Fibroblast of skin of right quadriceps (primary cell): ENCODE measurements at places on chromosomes 3 and 15.

GRCh38 chr15:83018436-83018835, 7.0 kb upstream of the C15orf40 start:
- no peak for DNase-seq

- DNase-seq, result peak; percentile 28
Measured at GRCh38 chr15:67824976-67825880, at the start of gene SKOR1. Gene SKOR1 (plus strand): TSS chr15:67825509. CDS start chr15:67825603, 94 bp downstream.

DNA sequence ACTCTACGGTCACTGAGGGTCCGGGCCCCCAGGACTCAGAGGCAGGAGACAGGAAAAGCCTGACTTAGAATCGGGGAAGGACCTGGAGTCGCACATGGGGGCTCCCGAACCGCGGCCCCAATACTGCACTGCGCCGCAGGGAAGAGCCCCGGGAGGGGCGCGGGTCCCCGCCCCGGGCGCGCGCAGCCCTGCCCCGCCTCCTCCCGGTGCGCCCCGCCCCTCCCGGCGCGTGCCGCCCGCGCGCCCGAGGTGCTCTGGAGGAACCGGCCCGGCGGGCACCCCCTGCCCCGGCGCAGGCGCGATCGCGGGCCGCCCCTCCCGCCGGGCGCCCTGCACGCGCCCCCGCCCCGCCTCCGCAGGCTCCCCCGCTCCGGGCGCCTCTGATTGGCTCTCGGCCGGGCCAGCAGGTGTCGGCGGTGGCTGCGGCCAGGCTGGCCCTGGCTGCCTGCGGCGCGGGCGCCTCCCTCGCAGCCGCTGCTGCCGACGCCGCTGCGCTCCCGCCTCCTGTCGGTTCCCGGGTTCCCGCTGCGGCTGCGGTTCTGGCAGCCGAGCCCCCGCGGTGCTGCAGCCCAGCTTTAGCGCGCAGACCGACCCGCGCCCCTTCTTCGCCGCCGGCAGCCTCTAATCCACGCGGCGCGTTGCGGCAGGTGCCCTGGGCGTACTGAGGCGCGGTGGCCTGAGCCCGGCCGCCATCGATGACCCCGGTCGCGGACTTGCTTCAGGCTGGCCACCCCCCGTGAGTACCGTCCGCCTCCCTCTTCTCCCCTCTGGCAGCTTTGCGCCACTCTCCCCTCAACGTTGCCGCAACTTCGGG, at the start of gene MYRIP:
MYRIP (plus strand) TSS at position 429 of the 814 bp plus-strand sequence. CDS start 91,208 bp downstream, outside the sequence.
- DNase-seq, result peak; percentile 3

DNA sequence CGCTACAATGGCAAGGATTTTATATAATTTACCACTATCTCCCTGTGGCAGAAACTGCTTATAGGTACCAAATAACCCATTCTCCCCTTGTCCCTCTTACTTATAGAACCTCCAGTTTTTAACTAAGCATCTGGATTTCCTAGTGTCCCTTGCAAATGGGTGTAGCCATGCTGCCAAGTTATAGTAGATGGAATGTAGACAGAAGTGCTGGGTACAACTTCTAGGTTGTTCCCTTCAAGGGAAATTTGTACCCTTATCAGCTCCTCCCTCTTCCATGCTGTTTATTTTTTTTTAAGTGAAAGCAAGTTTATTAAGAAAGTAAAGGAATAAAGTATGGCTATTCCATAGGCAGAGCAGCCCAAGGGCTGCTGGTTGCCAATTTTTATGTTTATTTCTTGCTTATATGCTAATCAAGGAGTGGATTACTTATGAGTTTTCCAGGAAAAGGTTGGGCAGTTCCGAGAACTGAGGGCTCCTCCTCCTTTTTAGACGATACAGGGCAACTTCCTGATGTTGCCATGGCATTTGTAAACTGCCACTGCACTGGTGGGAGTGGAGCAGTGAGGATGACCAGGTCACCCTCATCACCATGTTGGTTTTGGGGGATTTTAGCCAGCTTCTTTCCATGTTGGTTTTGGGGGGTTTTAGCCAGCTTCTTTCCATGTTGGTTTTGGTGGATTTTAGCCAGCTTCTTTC, 40.1 kb upstream of the TM4SF19 start:
- DNase-seq, result no peak

- DNase-seq, result peak; percentile 40
Measured at GRCh38 chr3:37625690-37626360, 235.9 kb upstream of the CTDSPL start.

GRCh38 chr15:62901909-62902546, 140.5 kb upstream of the TPM1 start:
- DNase-seq, result no peak

- DNase-seq, result no peak
Measured at GRCh38 chr3:52221141-52221562, 4.3 kb downstream of the TLR9 start.

DNA sequence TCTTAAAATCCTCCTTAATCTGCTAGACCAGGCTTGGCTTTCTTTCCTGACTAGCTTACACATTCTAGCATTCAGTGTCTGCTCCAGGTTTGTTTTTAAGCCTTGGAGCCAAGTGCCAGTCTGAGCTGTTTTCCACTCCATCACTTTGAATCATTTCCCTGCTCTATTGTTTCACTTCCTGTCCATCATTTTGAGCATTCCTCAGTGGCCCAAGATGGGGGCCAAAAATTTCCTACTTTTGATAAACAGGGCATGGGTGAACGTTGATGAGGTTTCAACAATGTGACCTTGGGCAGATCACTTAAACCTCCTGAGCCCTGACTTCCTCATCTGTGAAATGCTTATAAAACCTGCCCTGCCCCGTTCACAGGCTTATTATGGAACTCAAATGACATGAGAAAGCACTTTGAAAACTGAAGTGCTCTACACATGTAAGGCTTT, 4.4 kb downstream of the CYP19A1 start:
- no peak for DNase-seq

- no peak for DNase-seq
Measured at GRCh38 chr3:108744762-108745161, 12.4 kb downstream of the RETNLB start.

DNA sequence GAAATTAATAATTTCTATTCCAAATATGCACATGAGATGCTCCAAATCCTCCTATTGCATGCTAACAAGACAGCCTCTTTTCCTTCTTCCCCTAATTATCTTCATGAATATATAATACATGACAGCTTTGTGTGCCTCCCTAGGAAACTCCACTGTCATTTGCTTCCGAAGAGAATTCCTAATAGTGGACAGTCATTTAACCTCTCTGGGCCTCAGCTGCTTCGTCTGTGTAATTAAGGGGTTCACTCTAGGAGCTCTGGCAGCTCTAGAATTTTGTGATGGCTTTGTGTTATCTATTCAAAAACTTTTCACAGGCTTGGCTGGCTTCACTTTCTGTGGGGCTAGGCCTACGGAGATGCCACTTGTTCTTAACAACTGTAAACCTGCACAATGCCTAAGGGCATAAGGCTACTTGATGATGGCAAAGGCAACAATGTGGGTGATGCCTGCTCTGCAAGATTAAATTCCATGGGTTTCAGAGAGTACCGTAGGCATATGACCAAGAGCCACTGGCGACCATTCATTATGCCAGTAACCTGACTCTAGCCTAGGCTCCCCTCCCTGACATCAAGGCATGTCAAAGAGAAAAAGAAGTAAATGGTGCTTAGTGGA, 333.8 kb upstream of the UMPS start:
- no peak for DNase-seq

GRCh38 chr3:16143861-16144447, 30.5 kb upstream of the GALNT15 start:
- DNase-seq, result no peak

DNA sequence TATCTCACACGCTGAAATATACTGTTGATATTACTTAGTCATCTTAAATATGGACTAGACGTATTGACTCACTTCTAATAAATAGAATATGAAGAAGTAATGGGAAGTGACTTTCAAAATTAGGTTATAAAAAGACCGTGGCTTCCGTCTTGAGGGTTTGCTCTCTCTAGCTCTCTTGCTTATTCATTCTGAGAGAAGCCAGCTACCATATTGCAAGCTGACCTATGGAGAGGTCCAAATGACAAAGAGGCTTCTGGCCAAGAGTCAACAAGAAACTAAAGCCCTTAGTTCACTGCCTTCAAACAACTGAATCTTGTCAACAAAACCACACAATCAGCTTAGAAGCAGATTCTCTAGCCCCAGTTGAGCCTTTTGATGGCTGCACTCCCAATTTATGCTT, 46.1 kb downstream of the SLC9C1 start:
- no peak for DNase-seq

- no peak for DNase-seq
Measured at GRCh38 chr3:160587105-160587504, 21.7 kb upstream of the KPNA4 start.

DNA sequence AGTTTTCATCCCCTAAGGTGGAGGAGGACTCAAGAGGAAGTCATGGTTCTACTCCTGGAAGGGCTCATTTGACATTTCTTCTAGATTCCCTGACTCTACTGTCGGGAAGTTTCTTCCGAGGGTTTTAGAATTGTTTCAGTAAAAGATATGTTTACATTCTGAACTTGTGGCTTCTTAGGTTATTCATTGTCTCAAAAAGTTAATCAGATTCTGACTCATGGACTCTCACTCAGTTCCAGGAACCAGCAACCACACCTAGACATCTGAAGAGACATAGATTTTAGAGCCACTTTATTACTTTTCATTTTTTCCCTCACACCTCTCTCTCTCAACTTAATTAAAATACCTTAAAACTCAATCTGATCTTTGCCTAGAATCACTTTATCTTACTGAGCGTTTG, 862.6 kb downstream of the AGBL1 start:
- no peak for DNase-seq

DNA sequence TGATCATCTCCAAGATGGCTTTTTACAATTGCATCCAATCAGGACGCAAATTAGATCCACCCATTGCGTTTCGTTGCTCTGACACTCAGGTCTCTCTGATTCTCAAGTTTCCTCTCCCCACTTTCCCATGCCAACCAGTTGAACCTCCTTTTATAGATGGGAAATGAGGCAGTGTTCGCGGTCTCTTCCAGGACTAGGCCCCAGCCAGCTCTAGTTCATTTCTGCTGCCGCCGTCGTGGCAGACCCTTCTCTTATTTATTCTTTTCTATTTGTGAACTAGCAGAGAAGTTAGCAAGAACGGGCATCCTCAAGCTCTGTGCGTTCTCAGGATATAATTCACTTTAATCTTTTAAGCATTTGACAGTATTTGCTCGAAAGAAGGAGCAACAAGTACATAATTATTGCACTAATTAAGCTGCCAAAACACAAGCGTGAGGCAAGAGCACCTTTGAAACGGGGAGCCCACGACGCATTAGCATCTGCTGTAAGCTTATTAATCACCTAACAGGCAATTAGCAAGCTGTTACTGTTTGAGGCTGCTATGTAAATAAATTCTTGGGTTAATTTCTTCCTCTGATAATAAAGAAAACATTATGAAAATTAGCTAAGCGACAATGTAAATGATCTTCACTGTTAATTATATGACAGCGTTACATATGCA, 246.4 kb upstream of the TLE3 start:
- DNase-seq, result no peak

GRCh38 chr15:68186671-68187397, 18.3 kb downstream of the CALML4 start:
- DNase-seq, result peak; percentile 64

- DNase-seq, result peak; percentile 7
Measured at GRCh38 chr15:33584797-33585196, 274.0 kb downstream of the RYR3 start.

DNA sequence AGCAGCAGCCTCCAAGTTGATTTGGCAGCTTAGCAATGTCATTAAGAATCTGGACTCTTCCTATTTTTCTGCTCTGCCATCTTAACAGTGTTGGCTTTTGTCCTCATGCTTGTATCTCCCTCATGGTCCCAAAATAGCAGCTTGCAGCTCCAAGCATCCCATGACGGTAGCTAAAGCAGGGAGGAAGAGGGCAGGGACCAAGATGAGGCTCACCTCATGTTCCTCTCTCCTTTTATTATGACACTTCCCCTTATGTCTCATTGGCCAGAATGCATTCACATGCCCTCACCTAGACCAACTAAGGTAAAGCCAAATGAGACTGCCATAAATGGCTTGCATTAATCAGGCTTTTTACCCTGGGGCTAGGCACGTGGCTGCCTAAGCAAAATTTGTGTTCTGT, 382.4 kb downstream of the SHQ1 start:
- no peak for DNase-seq

GRCh38 chr3:51703761-51704510, 2.9 kb upstream of the GRM2 start:
- DNase-seq, result no peak

DNA sequence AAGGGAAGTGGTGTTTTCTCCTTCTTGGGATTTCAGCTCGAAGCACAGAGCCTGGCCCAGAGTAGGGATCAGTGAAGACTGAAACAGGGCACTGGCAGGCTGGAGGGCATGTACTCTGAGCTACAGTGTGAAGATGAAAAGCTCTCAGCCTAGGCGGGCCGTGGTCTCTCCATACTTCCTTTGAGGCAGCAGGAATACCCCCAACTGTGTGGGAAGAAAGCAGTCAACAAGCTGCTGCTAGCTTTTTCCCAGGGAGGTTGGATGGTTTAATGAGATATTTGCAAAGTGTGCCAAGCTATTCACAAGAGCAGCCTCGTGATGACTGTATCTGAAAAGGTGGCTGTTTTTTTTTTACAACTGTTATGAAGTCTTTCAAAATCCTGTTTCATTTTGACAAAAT, 47.2 kb downstream of the NMNAT3 start:
- no peak for DNase-seq

DNA sequence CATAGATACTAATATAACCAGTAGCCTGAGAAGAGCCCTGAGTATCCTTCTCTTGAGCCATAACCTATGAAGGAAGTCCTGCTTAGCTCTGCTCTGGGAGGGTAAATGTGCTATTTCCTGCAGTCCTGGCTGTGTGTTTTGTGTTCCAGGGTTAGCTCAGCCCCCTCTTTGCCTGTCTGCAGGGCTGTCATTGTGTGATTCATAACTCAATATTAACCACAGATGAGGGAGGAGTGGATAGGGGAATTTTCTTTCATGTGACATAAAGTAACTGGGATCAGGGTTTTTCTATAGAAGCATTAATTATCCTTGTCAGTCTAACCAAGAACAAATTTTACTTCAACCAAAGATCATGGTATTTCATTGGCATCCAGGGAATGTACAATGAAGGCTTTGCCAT, 183.3 kb upstream of the ZBTB20 start:
- DNase-seq, result peak; percentile 88

- no peak for DNase-seq
Measured at GRCh38 chr3:123169492-123169929, 32.2 kb upstream of the SEC22A start.

GRCh38 chr15:60569596-60569995, 90.7 kb upstream of the ICE2 start:
- DNase-seq, result no peak

DNA sequence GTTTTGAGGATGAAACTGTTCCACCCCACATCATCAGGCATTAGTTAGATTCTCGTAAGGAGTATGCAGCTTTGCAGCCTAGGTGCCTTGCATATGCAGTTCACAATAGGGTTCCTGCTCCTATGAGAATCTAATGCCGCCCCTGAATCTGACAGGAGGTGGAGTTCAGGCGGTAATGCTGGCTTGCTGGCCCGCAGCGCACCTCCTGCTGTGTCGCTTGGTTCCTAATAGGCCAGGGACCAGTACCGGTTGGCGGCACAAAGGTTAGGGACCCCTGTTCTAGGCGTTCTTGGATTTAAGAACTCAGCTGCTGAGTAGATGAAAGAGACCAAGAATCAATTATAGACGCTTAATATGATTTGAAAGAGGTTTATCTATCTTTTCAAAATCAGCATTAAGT, 595.4 kb downstream of the CADM2 start:
- DNase-seq, result no peak

- no peak for DNase-seq
Measured at GRCh38 chr3:66312039-66312438, 91.2 kb downstream of the SLC25A26 start.
